AG20443 (cell line): ENCODE measurements at places on chromosomes 5 and 9.

DNA sequence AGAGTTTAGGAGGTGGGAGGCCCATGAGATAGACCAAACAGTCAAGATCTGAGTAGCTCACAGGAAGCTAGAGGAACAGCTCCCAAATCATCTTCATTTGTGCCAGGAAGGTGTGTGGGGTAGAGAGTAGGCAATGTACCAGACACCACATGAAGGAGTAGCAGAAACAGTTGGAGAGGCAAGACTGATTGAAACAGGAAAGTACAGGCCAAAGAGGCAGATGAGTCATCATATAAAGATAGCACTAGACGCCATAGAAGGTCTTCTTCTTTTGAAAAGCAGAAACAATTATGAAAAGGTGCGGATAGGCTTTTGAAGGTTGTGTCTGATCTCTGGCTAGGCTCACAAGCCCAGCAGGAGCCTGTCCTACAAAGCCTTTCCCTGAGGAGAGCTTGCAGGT is 62.7 kb upstream of the PALM2AKAP2 start:
- DNase-seq, result no peak

DNA sequence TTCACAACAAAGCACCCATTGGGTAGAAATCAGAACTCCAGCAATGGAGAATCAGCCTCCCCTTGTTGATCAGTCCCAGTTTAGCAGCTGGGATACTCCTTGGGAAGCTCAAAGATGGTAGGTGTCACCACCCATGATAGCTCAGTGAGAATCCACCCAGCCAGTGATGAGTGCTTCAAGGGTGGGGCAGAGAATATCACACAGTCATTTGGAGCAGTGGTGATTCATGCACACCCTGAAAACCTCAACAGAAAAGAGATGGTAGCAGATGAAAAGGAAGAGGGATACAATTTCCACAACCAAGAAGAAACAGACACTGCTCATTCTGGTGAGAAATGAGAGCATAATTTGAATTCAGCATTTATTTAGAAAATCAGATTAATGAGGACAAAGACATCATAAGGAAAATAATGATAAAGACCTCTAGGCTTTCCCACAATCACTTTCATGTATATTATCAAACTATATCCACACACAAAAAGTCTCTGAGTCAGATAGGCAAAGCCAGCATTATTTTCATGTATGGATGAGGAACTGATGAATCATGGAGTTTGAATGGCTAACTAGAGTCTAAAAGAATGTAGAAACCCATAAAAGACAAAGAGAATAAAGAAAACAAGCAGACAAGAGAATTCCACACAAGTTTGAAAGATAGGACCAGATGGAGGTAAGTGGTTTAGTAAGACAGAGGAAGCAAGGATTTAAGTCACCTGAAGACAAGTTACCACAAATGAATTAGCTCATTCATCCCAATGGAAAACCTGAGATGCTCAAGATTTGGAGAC is 82.9 kb downstream of the FEM1C start:
- DNase-seq, result peak; percentile 64

GRCh38 chr5:6785161-6785860 is 72.1 kb downstream of the TENT4A start:
- DNase-seq, result no peak

- no peak for DNase-seq
These were observed 94.1 kb downstream of the RXRA start for GRCh38 chr9:134420281-134420845.

DNA sequence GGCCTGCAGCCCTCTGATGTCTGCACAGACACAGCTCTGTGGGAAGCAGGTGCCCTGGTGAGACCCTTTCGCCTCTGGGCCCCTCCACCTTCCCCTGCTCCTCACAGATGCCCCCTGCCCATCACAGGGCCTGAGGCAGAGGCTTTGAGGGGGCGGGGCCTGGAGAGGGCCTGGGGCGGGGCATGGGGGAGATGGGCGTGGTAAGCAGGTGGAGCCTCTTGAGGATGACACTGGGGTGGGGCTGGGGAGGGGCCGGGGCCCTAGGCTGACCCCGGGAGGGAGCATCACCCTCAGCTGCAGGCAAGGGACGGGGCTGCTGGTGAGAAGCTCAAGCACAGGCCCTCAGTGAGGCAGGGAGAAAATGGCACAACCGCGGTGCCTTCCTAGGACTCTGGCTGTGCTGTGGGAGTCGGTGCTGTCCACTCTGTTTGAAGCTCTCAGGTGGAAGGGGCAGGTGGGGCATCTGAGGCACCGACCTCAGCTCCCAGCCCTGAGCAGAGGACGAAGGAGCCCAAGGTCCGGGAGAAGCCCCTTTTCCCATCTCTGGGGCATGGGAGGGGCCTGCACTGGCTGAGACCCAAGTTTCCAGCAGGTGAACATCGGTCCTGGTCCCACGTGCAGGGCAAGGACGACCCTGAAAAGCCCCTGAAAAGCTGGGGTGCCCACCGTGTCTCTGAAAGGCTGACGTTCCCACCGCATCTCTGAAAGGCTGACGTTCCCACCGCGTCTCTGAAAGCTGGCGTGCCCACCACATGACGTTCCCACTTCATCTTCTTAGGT is 17.5 kb upstream of the SLC9A3 start:
- no peak for DNase-seq

GRCh38 chr5:41790038-41790776 is 80.0 kb downstream of the OXCT1 start:
- DNase-seq, result peak; percentile 15
